Mucosa of descending colon (tissue), 3 donors: ENCODE measurements at places on chromosomes 4 and X. TPM values are rescaled to one million over a fixed set of nuclear protein-coding genes. Genes with fewer than 3 reads are reported as not detected.

- no peak for DNase-seq
Measured at GRCh38 chr4:38365261-38365660, 298.7 kb upstream of the KLF3 start.

DNA sequence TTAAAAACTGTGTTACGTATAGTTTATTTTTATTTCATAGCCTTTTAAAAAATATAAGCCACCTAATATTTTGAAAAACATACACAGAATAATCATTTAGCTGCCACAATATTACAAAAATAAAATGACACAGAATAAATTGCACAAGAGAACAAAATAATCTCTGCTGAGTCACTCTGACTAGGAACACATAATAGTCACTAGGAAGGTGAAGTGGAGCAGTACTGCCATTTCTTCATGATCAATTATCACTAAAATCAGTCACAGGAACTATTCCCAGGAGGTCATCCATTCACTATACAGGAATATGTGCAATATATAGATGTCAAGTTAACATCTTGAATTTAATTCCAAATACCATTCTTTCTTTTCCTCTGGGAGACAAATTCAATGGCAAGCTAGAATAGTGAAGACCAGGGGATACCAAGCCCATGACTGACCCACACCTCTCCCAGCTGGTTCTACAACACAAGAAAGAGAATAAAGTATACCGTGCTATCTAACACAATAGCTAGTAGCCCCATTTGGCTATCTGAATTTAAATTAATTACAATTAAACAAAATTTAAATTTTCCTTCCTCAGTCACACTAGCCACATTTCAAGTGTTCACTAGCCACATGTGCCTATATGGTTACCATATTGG lies 5.9 kb downstream of the SMIM43 start:
- DNase-seq, result no peak

- DNase-seq, result no peak
Measured at GRCh38 chr4:41763729-41764128, 15.2 kb upstream of the PHOX2B start.

GRCh38 chr4:143616771-143617170 lies 83.7 kb downstream of the FREM3 start:
- no peak for DNase-seq

DNA sequence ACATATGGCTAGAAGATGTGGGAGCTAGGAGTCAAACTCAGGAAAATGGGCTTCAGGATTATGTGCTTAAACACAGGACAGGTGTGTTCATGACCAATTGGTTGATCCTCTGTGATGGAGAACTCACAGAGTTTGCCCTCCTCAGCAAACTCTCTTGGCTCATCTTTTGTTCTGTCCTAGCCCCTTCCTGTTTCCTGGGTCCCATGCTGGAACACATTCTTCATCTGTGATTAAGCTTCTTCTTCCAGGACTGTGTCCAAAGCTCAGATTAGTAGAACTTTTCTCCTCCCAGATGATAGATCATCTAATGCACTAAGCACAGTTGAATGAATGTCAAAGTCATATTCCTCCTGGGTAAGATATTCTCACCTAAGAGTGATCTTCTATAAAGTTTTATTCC lies 38.8 kb upstream of the TCEANC start:
- DNase-seq, result no peak

GRCh38 chr4:87500092-87500462 lies 29.1 kb downstream of the SPARCL1 start:
- no peak for DNase-seq

DNA sequence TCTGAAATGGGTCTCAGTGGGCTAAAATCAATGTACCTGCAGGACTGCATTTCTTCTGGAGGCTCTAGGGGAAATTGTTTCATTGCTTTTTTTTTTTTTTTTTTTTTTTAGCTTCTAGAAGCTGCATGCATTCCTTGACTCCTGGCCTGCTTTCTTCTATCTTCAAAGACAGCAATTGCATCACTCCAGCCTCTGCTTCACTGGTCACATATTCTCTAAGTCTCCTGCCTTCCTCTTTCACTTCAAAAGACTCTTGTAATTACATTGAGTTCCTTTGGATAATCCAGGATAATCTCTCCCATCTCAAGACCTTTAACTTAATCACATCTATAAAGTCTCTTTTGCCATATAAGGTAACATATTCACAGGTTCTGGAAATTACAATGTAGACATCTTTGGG lies 11.3 kb upstream of the PCYT1B start:
- no peak for DNase-seq

GRCh38 chrX:16855363-16856075 lies 14.6 kb downstream of the RBBP7 start:
- DNase-seq, result no peak

- no peak for DNase-seq
Measured at GRCh38 chr4:43556262-43556661, 663.7 kb downstream of the GRXCR1 start.

DNA sequence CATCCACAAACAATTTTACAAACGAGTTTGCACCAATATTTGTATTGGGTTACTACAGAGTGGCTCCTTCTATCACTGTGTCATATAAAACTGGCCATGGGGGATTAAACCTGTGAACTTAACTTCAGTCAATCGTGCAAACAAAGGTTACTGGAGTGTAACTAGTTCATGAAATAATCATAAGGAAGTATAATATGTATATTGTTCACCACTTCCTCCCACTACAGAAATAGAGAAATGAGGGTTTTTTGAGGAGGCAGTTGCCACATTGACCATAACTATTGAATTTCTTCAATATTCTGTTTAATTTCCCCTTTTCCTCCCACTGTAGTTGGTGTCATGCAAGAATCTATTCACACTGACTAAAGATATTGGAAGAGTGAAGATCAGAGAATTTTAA lies at the start of gene GPR82:
GPR82 (plus strand) TSS at position 356 of the 400 bp plus-strand sequence. CDS start 2,846 bp downstream, outside the sequence.
- DNase-seq, result no peak

GRCh38 chrX:67693928-67694327 lies 150.1 kb downstream of the AR start:
- no peak for DNase-seq

GRCh38 chr4:162705130-162705803 lies 461.4 kb downstream of the NAF1 start:
- no peak for DNase-seq

GRCh38 chrX:135737366-135738071 lies 24.1 kb downstream of the CT45A1 start:
- DNase-seq, result no peak

DNA sequence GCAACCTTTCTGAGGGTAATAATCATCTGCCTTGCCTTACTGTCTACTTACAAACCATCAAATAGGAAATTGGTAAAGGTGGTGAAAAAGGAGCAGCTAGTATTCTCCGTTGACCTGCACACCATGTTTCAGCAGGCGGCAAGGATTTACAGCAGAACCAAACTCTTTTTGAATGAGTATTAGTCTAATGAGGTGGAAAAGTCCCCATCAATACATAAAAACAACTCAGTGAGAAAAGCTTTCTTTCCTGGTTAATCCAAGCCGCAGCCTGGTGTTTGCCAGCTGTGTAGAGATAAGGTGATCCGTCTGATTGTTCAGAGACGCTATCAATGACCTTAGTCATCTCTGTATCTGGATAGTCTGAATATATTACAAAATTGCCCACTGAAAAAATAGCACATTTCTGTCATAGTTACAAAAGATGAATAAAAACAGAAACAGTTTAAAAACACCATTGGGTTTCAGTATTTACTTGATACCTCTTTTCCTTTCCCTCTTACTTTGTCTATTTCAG lies 110.4 kb upstream of the TBC1D9 start:
- no peak for DNase-seq

DNA sequence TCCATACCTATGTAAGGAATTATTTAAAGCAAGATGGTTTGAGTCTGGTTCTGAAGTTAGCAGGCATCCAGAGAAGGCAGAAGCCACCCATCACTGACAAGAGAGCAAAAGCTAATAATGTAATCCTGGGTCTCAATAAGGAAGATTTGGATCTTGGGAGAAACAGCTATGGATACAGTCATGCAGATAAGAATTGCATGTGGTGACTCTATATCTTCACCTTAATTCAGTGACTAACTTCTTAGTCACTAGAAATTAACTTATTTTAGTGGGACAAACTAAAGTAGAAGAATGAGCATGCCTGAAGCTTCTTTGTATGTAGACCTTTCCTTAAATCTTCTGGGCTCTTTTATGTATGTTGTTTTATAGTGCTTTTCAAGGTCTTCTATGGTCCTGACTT lies 66.6 kb downstream of the ATP10D start:
- no peak for DNase-seq

- DNase-seq, result no peak
Measured at GRCh38 chrX:1836683-1837082, 221.8 kb downstream of the ASMT start.

GRCh38 chrX:43631841-43632240 lies 24.3 kb upstream of the MAOA start:
- DNase-seq, result no peak

DNA sequence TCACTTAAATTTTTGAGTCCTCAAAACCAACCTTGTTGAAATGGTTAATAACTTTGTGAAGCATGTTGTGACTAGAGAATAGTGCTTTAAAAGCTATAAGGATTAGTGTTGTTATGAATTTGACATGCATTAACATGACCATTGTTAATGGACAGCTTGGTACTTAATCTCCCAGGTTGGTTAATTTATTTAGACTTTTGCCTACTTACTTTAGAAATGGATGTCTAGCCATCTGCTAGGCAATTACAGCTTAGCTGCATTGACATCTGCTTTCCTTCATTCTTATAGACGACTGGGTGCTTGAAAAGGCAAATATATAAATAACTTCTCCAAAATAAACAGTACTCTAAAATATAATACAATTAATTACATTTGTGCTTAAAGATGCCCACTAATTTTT lies 368.0 kb downstream of the CCSER1 start:
- no peak for DNase-seq

GRCh38 chr4:42709392-42710065 lies 52.6 kb upstream of the ATP8A1 start:
- DNase-seq, result no peak

Gene BRS3
- total RNA-seq, result not detected

Gene MAOB
- 32.6 TPM for total RNA-seq

Gene PFKFB1
- not detected for total RNA-seq

Gene SOX3
- not detected for total RNA-seq

Gene FGF5
- total RNA-seq, result 0.05 TPM

Gene SPATA18
- 15.5 TPM for total RNA-seq

Gene ZFP92
- 1.6 TPM for total RNA-seq

Gene BEX5
- 0.96 TPM for total RNA-seq

Gene DGAT2L6
- not detected for total RNA-seq

Gene HGFAC
- not detected for total RNA-seq

Gene NALF2
- 0.22 TPM for total RNA-seq

Gene CSAG3
- not detected for total RNA-seq

Gene IGFBP7
- total RNA-seq, result 32.7 TPM

Gene F8A1
- 31.2 TPM for total RNA-seq
